ENCODE measurements at places on chromosomes 2 and 18. TPM values are rescaled to one million over a fixed set of nuclear protein-coding genes. Genes with fewer than 3 reads are reported as not detected.

The GKN2 gene
- not detected for total RNA-seq

The ZBTB7C gene
- total RNA-seq: 9.9 TPM

The TTR gene
- 410 TPM for total RNA-seq

The UPP2 gene
- 0.69 TPM for total RNA-seq

The ZAP70 gene
- total RNA-seq: 1.4 TPM

The TAF4B gene
- total RNA-seq: 3.5 TPM

The SLC40A1 gene
- total RNA-seq: 51.0 TPM
